ENCODE measurements at places on chromosomes 2 and 18.

DNA sequence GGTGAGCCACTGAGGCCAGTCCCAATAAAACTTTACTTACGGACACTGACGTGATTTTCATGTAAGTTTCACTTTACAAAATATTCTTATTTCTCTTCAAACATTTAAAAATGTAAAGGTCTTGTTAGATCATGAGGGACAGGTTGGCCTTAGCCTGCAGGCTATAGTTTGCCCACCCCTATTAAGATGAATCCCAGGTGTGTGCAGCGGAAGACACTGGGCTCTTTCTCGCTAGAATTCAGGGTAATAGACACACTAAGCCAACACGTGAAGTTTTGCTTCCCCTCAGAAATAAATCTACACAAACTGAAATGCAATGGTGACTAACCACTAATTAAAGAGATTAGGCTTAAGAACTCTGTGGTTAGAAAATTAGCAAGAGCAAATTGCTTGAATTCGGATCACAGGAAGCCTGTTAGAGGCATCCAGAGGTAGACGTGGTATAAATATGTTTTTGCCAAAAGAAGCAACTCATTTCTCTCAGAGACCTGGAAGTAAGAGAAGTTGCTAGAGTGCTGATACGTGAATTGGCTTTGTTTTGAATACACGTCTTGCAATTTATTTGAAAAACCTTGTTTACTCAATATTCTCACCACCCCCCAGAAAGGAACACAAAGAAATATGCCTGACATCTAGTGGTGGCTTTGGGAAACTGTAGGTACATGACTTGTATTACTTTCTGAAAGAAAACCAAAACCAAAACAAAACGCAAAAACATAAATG lies 151.6 kb downstream of the DTNB start:
- peak; percentile 77 for DNase-seq

DNA sequence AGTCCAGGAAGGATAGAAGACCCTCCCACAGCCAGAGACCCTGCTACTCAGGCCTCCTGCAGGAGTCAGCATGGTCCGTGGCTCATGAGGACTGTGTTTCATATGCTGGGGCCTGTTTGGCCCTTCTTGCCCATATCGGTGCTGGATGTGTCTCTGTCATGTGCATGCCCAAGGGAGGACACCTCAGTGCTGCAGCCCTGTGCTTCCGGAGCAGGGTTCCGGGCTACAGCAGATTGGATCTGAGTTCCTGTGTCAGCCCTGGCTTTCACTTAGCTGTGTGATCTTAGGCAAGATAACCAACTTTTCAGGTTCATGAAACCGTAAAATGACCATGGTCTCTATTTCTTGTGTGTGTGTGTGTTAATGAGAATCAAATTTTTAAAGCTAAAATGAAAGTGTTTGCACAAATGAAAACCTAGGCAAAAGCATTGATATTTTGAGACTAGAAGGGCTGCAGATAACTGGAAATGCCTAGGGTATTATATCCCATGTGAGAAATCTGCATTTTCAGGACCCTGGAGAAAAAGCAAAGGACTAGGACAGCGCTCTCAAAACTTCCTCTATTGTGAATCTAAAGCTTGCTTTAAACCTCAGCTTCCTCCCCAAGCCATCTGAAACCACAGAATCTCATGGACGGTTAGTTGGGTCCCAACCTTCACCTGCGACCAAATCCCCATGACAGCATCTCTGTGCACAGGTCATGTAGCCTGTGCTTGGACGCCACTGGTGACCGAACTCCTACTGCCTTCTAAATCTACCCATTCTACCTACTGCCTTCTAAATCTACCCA lies 58.8 kb upstream of the CAPN13 start:
- DNase-seq = no peak

GRCh38 chr2:113068706-113069485 lies 1.1 kb downstream of the IL1F10 start:
- DNase-seq = no peak

- DNase-seq = no peak
Observed at GRCh38 chr2:71872466-71873051, 275.1 kb downstream of the CYP26B1 start.

DNA sequence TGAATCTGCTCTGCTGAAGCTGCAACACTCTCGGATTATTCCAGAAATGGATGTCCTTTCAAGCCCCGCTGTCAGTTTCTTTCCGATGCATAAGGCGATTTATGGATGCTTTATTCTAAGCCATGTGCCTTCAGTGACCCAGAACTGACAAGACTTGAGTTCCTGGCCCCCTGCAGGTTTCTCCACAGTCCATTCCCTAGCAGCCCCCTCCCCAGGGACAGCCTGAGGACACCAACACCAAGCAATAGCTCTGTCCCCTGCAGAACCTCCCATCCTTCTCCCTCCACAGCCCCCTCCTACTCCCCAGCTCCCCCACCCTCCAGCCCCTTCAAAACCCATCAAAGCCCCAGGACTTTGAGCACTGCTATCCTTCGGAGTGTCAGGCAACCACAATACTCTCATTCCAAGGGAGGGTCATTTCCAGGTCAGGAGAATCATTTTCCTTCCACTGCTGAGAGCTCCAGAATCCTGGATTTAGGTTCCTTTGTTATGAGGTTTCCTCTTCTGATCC lies 24.6 kb upstream of the SPP2 start:
- no peak for DNase-seq

DNA sequence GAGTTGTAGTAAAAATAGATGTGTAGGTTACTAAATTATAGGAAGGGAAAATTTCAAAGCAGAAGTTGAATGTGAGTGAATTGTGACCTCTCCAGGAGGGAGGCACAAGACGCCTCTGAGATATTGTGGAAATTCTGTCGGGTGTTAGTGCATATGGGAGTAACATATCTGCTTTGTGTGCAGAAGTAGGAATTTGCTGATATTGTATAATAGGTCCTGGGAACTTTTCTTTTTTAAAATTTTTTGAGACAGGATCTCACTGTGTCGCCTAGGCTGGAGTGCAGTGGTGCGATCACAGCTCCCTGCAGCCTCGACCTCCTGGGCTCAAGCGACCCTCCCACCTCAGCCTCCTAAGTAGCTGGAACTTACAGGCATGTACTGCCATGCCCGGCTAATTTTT lies 34.7 kb downstream of the UBXN4 start:
- no peak for DNase-seq

DNA sequence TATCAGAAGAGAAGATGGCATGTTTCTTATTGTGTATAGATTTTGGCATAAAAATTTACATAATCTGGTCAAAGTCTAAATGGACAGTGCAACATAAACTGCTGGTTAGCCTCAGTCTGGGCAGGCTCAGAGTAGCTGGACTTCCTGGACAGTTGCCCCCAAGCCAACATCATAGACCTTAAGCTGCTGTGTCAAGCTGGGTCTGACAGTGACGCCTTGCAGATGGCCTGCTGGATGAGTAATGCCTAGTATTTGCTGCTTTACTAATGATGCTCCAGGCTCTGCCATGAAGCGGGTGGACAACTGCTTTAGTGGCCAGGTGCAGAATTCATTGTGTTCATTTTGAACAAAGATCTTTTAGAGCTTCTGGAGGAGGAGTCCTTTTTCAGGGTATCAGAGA lies 603.7 kb upstream of the ZEB2 start:
- DNase-seq = peak; percentile 16

DNA sequence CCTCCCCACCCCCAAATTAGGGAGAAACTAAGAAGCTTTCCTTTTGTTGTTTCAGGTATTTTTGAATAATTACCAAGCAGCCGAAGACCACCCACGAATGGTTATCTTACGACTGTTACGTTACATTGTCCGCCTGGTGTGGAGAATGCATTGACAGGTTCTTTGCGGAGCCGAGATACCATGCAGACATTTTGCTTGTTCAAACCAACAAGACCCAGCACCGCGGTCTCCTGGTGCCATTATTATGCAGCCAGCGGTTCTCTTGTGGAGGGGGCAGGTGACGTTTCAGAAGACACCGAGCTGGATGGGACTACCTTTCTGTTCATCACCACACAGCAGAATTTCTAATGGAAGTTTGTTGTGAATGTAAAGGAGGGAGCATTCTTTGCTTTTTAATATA lies 43.4 kb downstream of the BCL2L11 start:
- no peak for DNase-seq

DNA sequence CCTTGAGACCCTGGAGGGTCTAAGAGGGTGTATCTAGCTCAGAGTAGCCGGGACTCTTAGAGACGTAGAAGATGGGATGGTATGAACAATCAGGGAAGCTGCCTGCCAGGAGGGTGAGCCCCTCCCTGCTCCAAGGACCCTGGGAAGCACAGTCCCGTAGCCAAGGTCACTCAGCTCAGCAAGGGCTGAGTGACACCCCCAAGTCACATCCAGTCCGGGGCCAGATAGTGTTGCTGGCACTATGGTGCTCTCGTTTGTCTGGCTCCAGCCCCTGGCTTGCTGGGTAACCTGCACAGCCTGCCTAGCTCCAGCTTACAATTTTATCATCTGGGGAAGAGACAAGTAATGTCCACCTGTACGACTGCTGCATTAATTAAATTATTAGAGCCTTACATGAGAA lies 22.3 kb downstream of the REEP1 start:
- no peak for DNase-seq

- no peak for DNase-seq
Observed at GRCh38 chr2:171688129-171688465, 828 bp downstream of the DYNC1I2 start.

DNA sequence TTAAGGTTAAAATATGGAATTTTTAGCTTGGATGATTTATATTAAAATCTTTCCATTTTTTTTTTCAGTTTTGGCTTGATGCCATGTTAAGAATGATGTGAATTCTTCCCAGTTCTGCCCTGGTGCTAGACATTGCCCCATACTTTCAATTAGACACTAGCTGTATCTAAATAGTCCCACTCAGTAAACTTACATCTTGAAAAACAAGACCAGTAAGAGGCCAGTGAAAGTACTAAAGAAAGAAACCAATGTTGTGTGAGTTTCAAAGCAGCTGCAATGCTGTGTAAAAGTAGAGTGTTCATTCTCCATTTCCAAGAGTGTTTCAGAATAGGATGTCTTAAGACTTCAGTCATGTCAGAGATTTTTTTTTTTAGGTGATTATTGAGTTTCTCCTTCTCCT lies 40.0 kb upstream of the CYBRD1 start:
- DNase-seq = no peak

DNA sequence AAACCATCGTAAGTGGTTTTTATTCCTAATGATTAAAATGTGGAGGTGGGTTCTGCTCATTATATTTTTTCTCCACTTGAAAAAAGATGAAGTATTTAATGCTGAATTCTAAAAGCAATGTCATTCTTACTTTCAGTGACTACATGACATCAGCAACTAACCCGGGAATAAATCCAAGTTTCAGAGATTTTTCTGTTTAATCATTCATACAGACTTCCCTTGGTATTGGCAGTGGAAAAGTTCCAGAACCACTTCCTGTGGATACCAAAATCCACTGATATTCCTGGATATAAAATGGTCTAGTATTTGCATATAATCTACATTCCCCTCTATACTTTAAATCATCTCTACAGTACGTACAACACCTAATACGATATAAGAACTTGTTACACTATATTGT lies 128.6 kb downstream of the ZNF532 start:
- no peak for DNase-seq

All from globus pallidus (tissue), 1 donor.